ENCODE measurements at places on chromosomes 7 and 10. TPM values are rescaled to one million over a fixed set of nuclear protein-coding genes. Genes with fewer than 3 reads are reported as not detected.

Gene RBP4
- total RNA-seq, result 55.5 TPM

DNA sequence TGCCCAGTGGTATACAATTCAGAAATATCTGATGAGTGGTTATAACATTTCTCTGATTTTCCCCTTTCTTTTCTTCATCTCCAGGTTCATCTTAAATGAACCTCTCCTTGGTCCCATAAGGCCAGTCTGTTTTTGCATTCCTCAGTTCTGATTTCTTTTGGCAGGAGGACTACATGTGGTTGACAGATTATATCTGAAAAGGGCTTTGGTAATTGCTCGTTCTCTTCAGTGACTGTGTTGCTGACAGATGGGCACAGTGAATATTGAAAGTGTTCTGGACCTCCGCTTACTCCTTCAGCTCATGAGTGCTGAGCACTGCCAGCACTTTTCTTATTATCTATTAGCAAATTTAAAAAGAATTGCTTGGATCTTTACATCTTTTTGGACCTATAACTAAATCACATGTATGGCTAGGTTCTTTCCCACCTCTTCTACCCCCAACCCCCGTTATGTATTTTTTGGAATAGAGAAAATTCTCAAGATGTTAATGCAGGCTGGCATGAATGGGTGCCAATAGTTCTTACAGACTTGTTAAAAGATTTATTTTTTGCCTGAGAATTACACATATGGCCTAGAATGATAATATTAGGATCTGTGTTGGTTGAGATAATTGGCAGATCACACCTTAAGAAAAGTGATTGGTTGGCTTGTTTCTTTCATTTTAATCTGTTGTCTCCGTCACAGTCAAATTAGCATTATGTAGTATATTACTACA is 323.0 kb downstream of the EXOC4 start:
- no peak for DNase-seq

GRCh38 chr7:5695727-5696345 is 85.6 kb downstream of the RNF216 start:
- DNase-seq, result peak; percentile 85

Gene HOXA3
- total RNA-seq, result 4.9 TPM

GRCh38 chr10:34183016-34183796 is 631.9 kb downstream of the PARD3 start:
- no peak for DNase-seq

- no peak for DNase-seq
Observed at GRCh38 chr7:36047091-36047658, 105.9 kb upstream of the EEPD1 start.

DNA sequence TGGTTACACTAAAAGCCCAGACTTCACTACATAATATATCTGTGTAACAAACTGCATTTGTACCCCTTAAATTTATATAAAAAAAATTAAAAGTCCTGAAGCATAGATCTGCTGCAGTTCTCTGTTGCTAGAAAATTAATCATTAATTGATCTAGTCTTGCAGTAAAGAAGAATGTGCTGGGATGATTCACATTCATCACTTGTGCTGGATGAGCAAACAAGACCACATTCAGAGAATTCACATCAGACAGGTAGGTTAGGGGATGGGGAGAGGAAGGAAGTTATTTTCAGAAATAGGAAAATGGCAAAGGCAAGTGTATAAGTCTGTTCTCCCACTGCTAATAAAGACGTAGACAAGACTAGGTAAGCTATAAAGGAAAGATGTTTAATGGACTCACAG is 1019.0 kb downstream of the KCNMA1 start:
- DNase-seq, result no peak

GRCh38 chr7:8063706-8064297 is 95.2 kb downstream of the GLCCI1 start:
- no peak for DNase-seq

Gene ATP6V0E2
- total RNA-seq, result 4.1 TPM

DNA sequence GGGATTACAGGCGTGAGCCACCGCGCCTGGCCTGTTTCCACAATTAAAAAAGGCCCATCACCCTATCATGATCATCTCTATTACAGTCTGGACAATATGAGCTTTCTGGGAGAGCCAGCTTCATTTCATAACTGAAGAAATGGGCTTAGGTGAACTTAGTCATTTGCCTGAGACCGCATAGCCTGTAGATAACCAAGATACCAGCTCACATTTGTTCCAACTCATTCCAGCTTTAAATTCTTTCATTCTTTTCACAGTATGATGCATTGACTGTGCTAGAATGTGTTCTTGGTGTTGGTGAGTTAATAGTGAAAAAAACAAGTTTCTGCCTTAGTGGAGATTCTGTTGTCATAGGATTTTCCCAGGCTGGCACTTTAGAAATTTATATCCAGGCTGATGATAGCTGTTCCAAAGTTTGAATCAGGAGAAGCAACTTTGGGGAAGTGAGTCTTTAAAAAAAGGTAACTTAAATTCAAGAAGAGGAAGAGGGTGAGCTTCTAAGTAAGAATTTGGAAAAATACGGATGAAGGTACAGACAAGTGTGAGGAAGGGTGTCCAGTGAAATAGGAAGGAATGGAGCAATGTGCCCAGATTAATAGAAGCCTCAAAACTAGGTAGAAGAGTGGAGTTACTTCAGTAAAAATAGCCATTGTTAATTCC is 2.1 kb upstream of the H2AZ2 start:
- DNase-seq, result no peak

GRCh38 chr10:31594347-31594873 is 275.4 kb downstream of the ZEB1 start:
- no peak for DNase-seq

Gene HABP2
- total RNA-seq, result not detected

- no peak for DNase-seq
Observed at GRCh38 chr10:132544744-132545658, 7.4 kb downstream of the INPP5A start.

DNA sequence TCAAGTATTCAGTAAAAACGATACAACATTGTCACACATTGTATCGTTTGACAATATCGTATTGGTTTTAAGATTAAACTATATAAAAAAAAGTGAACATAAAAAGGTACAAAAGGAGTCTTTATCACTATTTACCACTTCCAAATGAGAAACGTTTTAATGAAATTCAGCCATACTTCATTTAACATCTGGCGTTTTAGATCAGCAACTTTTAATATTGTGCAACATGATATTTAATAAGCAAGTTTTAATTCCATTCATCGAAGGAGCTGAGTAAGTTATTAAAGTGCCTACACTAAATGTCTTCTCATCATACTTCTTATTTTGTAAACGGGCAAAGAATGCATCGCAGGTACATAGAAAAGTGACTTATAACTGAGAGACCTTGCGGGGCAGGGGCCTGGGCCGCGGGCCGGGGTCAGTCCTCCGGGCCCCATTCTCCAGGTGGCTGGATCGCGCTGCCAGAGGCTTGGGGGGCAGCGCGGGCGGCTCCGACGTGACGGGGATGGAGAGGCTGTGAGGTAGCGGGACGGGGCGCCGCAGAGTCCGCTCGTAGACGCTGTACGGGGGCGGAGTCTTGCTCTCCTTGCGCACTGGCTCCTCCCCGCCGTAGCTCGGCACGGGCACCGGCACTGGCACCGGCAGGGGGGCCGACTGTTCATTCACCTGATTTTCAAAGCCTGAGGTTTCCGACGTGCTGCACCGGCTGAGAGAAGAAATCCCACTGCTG is 165.8 kb upstream of the IMMP2L start:
- DNase-seq, result no peak
